Fibroblast of skin of left quadriceps (primary cell): ENCODE measurements at places on chromosomes 5 and 9.

- no peak for DNase-seq
Observed at GRCh38 chr9:132125944-132126679, 35.7 kb upstream of the NTNG2 start.

- DNase-seq: no peak
Observed at GRCh38 chr9:136960212-136960937, 8.3 kb downstream of the LCN12 start.

GRCh38 chr5:126449751-126450271 lies 26.6 kb downstream of the GRAMD2B start:
- DNase-seq: no peak

DNA sequence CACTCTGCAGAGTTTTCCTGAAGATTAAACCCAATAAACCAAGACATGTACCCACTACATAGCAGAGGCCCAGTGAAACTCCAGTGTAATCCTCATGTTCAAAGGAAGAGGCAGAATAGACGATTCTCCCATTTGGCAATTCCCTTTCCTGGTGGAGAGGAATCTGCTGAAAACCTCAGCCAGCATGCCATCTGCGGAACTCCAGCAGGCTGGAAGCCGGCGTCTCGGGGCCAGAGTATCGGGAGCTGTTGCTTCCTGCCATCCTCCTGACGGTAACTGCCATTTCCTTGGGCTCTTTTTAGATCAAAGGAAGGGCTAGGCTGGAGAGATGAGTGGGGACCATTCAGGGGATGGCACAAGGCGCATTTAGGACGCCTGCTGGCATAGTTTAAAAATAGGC lies 20.5 kb downstream of the NEURL1B start:
- no peak for DNase-seq

GRCh38 chr5:151295138-151295537 lies 8.4 kb downstream of the SLC36A3 start:
- no peak for DNase-seq

DNA sequence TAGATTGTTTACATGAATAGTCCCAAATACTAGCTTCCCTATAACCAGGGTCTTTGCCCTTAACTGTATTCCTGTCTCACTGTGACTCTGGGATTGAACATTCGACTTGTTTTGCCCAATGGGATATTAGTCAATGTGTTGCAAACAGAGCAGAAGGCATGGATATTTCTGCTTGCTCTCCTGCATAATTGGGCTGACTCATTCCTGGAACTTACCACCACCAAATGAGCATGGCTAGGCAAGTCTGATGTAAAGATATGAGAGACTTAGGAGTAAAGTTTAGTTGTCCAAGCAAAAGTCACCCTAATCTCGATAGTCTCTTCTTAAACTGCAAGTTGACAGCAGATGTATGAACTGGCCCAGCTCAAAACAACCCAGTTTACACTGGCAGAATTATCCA lies 273.5 kb upstream of the CCNG1 start:
- no peak for DNase-seq

DNA sequence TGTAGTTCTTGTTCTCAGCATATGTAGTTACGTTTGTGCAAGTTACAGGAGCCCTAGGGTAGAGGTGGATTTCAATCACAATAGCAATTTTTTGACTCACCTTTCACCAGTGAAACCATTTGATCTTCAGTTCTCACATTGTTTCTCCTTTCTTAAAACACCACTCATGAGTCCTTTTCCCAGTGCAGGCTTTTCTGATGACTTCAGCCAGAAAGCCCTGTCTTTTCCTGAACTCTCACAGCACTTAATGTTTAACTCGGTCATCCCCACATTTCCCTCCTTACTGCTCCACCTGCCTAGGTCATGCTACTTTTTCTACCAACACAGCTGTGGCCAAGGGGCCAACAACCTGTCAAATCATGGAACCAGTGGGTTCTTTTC lies 37.9 kb downstream of the ARHGEF28 start:
- DNase-seq: no peak
